ENCODE measurements at places on chromosomes 3 and 15.

- no peak for DNase-seq
Observed at GRCh38 chr3:128152419-128153155, 694 bp upstream of the EEFSEC start.

DNA sequence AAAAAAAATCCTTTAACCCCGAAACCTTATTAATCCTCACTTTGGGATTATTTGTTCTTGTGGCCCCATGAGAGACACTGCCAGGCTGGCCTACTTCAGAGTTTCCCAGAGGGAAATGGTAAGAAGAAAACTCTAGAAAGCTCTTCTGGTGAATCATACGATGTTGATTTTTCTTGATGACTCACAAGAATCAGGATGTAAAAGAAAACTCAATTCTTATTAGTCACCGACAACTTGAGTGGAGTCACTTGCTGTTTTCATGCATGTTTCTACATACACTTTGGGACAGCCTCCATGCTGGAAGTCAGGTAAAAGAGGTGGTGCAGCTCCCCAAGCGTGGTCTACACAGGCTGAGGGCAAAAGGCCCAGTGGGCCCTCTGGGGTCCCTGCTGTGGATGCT is 42.8 kb downstream of the MYO5C start:
- no peak for DNase-seq

DNA sequence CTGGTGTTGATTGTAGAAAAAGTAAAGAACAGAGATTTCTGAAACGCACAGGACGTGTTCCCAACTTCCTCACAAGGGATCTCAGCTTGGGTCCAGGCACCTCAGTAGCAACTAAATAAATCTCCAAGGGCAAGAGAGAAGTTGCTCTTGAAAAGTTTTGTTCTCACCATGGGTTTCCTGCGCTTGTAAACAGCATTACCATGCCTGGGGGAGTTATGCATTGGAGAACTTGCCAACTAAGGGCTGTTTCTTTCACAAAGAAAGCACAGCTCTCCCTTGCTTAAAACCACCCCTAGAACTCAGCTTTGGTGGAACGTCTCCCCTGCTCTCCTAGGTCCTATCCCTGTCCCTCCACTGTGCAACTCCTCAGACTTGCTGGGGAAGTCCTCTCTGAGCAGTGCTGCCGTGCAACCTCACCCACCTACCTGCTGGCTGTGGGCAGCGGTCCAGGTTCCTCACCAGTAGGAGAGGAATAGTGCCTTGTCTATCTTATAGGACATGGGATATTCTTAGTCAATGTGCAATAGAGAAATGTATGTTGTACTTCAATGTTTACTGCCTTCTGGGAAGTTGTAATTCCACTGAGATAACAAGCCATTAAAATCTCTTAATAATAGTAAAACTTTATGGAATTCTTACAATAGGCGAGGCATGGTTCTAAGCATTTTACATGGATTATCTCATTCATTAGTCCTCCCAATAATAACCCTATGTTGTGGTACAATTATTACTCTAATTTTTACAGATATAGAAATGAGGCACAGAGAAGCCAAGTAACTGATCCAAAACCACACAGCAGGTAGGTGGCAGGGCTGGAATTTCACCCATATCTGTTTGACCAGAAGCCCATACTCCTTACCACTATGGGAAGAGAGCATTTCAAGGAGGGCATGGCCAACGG is 51.5 kb downstream of the UMPS start:
- DNase-seq: no peak

DNA sequence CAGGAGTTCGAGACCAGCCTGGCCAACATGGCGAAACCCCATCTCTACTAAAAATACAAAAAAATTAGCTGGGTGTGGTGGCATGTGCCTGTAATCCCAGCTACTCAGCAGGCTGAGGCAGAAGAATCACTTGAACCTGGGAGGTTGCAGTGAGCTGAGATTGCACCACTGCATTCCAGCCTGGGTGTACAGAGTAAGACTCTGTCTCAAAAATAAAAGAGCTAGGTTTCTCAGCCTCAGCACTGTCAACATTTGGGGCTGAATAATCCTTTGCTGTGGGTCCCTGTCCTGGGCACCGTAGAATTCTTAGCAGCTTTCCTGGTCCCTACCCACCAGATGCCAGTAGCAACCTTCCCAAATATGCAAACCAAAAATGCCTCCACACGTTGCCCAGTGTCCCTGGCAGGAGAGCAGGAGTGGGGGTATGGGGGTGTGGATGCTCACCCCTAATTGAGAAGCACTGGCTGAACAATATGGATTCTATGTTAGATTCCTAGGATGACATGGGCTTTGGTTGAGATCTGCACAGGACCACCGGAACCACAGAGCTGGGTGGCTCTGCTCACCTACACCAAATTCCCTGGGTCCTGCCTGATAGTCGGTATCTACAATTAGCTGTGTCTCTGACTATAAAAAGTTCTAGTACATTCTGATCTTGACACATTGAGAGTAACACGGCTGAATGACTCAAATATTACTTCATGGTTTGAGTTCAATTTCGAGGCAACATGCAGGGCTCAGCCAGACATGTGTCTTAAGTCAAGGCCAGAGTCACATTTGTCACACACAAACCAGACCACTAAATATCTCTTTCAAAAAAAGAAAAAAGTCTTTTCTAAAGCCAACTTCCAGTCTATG is 577.0 kb upstream of the MDFIC2 start:
- DNase-seq: no peak

- no peak for DNase-seq
Observed at GRCh38 chr15:69573815-69574475, 121.3 kb downstream of the RPLP1 start.

- DNase-seq: no peak
Observed at GRCh38 chr3:46892285-46893145, 15.0 kb downstream of the PTH1R start.

- no peak for DNase-seq
Observed at GRCh38 chr3:189338366-189338765, 166.6 kb downstream of the TPRG1 start.

- no peak for DNase-seq
Observed at GRCh38 chr15:40345867-40346578, 4.8 kb upstream of the PHGR1 start.

GRCh38 chr15:63048115-63048775 is 5.7 kb downstream of the TPM1 start:
- peak; percentile 80 for DNase-seq

- no peak for DNase-seq
Observed at GRCh38 chr3:66047311-66048050, 8.8 kb upstream of the MAGI1 start.

DNA sequence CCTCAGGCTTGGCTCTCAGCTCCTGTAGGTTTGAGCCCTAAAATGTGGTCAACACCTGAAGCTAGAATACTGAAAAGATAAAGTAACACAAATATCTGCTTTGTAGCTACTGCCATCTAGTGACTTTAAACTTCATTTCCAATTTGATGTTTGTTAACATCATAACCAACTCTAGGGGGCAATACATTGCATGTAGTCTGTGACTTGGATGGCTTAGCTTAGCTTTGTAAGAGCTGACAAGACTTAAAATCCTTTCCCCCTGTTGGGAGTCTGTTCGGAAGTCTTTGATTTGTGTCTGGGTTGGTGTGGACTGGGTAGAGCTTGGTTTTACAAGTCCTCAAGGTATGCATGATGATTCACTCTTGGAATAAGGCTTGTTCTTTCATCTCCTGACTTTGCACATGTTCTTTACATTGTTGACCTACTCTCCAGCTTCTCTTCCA is 51.7 kb downstream of the SCN11A start:
- DNase-seq: no peak

GRCh38 chr15:90818251-90819210 is 49.9 kb upstream of the FURIN start:
- DNase-seq: no peak
